ENCODE measurements at places on chromosomes 13 and 19.

DNA sequence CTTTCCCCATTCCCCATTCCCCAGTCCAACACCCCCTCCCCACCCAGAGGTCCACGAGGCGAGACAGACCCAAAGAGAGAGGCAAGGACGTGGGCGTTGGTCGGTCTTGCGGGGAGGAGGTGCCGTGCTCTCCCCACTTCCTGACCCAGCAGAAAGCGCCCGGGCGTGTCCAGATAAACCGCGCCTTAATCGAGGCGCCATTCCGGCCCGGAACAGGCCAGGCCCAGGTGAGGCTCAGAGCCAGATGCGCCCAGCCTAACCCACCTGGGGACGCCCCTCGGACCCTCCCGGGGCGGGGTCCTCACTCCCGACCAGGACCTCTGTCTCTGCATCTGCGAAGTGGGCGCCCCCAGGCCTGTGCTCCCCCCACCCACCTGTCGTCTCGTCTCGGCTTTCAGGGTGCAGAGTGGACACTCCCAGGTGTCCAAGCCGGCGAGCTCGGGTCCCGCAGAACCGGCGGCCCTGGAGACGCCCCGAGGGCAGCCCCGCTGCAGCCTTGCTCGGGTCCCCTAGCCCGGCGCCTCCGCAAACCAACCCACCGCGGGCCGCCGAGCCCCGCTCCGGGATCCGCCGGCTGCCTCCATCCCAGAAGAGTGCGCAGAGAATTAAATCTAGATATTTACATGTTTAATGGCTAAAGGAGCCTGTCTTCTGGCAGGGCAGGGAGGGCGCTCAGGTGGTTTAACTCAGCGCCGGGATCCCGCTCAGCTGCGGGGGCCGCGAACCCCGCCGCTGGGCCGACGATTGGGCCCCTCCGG is 5.0 kb upstream of the ONECUT3 start:
- no peak for DNase-seq

DNA sequence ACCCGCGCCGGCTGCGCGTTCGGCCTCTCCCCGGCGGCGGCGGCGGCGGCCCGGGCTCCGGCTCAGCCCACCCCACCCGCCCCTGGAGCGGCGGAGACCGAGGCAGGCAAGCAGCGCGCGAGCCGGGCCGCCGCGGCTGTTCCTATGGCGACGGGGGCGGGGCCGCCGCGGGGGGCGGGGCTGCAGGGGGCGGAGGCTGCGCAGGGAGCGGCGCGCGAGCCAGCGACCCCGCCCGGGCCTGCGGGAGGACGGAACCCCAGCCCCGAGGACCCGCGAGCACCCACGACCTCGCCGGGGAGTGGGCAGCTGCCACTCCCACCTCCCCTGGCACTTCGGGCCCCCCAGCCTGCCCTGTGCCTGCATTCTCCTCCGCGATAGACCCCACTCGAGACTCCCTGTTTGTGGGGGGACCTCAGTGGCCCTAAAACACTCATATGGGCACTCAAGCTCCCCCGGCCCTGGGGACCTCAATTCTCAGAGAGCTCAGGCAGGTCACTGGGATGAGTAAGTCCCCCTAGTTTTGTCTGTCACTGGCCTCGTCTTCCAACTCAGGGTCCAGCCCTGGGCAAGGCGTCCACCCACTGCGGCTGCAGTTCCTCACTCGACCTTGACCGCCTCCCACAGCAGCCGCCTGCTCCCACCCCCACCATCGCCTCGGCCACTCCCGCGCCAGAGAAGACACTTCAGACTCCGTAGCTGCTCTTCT is at the start of gene CTXN1:
Gene CTXN1 (minus strand): TSS at position 115 of the 706 bp plus-strand sequence. CDS start 597 bp downstream, outside the sequence.
- no peak for DNase-seq

DNA sequence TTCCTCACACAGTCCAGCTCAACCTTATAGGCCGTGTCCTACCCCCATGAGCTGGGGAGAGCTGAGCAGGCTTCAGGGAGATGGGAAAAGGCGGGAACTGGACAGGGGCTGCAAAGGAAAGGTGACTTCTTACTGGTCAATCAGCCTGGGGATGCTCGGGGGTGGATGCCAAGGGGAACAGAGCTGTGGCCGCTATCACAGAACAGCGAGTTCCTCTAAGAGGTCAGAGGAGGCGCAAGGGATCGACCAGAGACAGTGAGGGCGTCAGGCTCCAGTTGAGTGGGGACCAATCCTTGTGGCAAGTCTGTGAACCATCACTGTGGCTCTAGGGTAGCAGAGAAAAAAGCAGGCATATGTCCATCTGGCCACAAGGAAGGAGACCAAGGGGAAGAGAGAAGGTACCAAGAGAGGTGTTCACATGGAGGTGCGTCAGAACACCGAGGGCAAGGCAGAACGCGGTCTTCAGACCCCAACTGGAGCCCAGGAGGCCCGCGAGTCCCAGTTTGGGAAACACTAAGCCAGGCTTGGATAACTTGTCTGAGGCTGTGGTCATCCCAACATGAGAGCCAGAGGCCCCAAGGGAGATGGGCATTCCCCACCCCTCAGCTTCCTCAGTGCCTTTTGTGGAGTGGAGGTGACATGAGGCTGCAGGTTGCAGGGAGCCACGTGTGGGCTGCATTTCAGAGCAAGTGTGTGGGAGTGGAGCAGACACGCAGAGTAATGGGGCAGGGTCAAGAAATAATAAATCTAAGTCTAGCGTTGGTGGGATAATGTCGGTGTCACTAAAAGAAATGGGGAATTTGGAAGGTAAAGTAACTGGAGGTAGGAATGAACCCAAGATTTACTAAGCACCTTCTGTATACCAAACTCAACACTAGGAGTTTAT is 3.9 kb downstream of the F10 start:
- DNase-seq = no peak

DNA sequence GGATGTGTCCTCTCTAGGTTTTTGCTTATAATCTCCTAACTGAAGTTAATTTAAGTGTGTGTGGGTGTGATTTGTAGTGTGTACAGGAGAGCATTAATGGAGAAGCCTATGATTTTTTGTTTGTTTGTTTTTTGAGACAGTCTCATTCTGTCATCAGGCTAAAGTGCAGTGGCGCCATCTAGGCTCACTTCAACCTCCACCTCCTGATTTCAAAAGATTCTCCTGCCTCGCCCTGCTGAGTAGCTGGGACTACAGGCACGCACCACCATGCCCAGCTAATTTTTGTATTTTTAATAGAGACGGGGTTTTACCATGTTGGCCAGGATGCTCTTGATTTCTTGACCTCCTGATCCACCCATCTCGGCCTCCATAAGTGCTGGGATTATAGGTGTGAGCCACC is 20.6 kb downstream of the ZNF701 start:
- DNase-seq = no peak

DNA sequence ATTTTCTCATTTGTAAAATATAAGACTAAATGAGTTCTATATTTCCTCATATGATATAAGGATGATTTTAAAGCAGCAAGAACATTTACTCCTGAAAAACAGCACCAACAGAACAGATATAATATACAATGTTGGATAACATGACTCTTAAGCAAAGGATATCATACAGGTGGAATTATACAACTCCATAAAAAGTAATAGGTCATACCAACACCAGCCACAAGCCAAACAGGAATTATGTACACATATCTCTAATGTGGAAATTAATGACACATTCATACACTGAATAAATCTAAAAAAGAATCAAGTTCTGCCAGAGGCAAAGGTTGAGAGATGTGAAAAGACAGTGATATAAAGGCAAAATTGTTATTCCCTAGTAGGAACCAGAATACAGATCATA is 25.9 kb downstream of the INTS6 start:
- no peak for DNase-seq
